ENCODE measurements at places on chromosomes 7 and 10. TPM values are rescaled to one million over a fixed set of nuclear protein-coding genes. Genes with fewer than 3 reads are reported as not detected.

Gene GDF10
- 8.2 TPM for total RNA-seq

Gene C10orf71
- not detected for total RNA-seq

Gene GPR141
- total RNA-seq: 0.26 TPM

Gene SNCG
- total RNA-seq: 32.0 TPM

Gene DNAH11
- 1.2 TPM for total RNA-seq

Gene GPNMB
- 13.7 TPM for total RNA-seq

Gene HOXA5
- 134 TPM for total RNA-seq

Gene CNPY1
- not detected for total RNA-seq

Gene STOX1
- 0.48 TPM for total RNA-seq

Gene LDB3
- not detected for total RNA-seq

Gene HOXA11
- total RNA-seq: not detected

Gene HTRA1
- 93.3 TPM for total RNA-seq

Data from epithelial cell of alveolus of lung (primary cell).